ENCODE measurements at places on chromosomes 2 and 18. TPM values are rescaled to one million over a fixed set of nuclear protein-coding genes. Genes with fewer than 3 reads are reported as not detected.

FBXO15 gene
- total RNA-seq = 0.48 TPM

PSMA8 gene
- total RNA-seq = not detected

GALNT14 gene
- total RNA-seq = 43.5 TPM

TDRD15 gene
- total RNA-seq = not detected

GPR75 gene
- 1.2 TPM for total RNA-seq

PID1 gene
- 4.1 TPM for total RNA-seq

CERS6 gene
- total RNA-seq = 14.6 TPM

NT5DC4 gene
- 0.94 TPM for total RNA-seq

CKAP2L gene
- total RNA-seq = 13.9 TPM

SKOR2 gene
- not detected for total RNA-seq

ATP6V1C2 gene
- total RNA-seq = 0.29 TPM

SCN9A gene
- 3.7 TPM for total RNA-seq

COL4A3 gene
- total RNA-seq = 0.60 TPM

STK36 gene
- total RNA-seq = 10.3 TPM

HOXD9 gene
- total RNA-seq = 1.1 TPM

FARP2 gene
- total RNA-seq = 28.9 TPM

IL1F10 gene
- total RNA-seq = 0.09 TPM

Data from A549 treated with AZD2906 at 1 μM for 4 hours (cell line).